ENCODE measurements at places on chromosomes 16 and 17.

DNA sequence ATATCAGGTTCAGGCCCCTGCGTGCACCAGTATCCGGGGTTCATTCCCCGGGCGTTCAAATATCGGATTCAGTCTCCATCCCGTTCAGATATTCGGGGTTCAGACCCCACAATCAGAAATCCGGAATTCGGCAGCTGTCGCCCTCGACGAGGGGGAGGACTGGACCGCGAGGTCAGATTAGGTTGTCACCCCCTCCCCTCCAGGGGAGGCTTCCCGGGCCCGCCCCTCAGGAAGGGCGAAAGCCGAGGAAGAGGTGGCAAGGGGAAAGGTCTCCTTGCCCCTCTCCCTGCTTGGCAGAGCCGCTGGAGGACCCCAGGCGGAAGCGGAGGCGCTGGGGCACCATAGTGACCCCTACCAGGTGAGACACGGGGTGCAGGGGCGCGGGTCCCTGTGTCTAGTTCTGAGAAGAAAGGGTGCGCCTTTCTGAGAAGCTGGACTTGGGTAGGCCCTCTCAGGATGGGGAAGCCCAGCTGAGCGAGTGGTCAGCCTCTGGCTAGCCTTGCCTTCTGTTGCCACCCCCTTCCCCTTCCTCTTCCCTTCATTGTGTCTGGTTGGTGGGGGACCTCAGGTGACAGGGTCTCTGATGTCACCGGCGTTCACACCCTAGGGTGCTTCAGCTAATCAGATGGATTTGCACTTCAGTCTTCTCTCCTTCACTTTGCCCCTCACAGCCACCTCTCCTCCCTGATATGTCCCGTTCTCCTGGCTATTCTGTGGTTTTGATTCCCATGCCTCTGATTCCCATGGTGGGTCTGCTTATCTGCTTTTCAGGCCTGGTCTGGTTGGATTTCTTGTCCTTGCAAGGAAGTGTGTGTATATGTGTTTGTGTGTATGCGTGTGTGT is 844 bp downstream of the TAOK2 start:
- no peak for DNase-seq

- no peak for DNase-seq
Measured at GRCh38 chr17:79339321-79339720, 264.7 kb downstream of the ENGASE start.

GRCh38 chr17:70855401-70856054 is 686.2 kb downstream of the KCNJ2 start:
- peak; percentile 20 for DNase-seq

GRCh38 chr17:17551361-17551760 is 40.1 kb downstream of the PEMT start:
- no peak for DNase-seq

GRCh38 chr17:79706931-79707850 is 23.6 kb upstream of the ENPP7 start:
- DNase-seq: no peak

- no peak for DNase-seq
Measured at GRCh38 chr17:57906910-57907309, 48.3 kb downstream of the CUEDC1 start.

- no peak for DNase-seq
Measured at GRCh38 chr17:79083191-79083971, 8.8 kb downstream of the ENGASE start.

DNA sequence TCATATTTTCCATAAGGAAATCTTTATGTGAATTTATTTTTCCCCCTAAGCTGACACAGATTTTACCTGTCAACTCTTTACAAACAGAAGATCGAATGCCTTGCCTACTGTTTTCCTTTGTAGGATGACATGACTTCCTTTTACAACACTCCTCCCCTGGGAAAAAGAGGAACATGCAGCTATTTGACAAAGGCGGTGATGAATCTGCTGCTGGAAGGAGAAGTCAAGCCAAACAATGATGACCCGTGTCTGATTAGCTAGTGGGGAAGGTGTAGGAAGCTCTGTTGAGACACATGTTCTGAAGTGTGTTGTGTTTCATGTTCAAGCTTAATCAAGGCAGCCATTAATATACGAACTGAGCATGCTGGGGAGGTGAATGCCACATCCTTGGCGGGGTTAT is 238.0 kb downstream of the PHKB start:
- no peak for DNase-seq

DNA sequence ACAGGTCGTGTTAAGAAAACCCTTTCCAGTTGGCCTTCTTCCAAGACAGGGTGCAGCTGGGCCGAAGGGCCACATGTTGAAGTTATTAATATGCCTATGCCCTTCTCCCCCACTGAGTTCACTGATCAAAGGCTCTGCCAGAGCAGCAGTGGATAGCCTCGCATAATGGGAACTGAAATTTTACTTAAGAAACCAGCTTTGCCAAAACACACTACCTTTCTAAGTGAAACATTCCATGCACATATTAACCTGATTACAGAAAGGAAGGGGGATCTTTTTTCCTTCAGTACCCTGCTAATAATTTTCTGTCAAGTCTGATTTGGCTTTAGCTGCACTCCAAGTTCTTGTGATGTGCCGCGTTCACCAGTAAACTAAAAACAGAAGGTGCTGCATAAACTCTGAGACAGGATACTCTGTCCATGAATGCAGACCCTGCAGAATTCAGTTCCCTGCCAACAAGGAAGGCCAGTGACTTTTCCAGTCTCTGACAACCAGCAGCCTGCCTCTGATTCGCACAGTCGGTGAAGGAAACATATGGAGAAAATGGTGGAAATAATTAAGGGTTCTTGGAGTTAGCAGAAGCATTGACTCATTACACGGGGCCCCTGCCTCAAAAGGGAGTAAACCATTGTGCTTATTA is 283.8 kb downstream of the ZFHX3 start:
- DNase-seq: no peak

DNA sequence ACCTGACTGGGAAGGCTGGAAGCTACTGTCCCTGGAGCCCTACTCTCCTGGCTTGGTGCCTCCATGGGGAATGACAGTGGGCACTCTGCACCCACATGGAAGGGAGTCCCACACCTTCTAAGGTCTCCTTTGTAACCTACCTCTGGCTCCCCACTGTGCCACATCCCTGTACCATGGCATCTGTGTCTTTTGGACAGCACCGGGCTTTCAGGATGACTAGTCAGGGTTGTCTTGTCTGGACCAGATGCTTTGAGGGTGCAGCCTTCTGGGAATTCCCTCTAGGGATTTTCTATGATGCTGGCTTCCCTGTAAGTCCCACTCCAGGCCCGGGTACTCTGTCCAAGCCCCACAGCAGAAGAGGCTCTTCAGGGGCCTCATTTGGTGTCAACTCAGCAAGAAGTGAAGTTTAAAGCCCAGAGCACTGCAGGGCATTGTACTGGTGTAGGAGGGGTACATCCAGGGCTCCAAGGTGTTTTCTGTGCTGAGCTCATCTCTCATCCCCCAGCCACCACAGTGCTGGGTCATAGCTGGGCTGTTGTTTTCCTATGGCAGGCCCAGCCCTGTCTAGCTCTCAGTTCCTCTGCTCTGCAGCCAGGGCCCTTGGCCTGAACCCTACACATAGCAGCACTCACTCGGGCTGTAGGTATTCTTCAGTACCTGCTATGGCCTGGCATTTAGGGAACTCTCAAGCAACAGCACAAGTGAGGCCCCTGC is 255.3 kb downstream of the CPPED1 start:
- DNase-seq: no peak

GRCh38 chr17:66667491-66668030 is 167.4 kb upstream of the CACNG5 start:
- no peak for DNase-seq

DNA sequence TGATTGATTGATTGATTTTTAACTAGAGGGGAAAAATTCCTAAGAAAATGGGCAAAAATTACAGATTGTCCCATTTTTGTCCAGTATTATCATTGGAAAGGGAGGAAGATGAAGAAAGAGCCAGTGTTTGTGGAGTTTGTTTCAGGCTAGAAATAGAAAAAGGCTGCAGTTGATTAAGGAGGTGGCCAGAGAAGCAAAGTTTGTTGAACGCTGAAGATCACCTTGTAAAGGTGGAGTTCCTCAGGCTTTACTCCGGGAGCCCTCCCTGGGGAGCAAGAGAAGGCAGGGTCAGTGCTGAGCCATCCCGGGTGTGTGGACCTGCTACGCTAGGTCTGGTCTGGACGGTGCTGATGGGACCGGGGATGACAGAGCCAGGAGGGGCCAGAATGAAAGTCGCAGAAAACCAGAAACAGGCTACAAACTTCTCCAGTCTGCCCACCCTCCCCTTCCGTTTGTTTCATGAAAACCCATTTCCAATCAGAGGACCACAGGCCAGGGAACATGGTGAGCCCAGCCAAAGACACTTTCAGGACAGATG is 222.6 kb upstream of the FOXF1 start:
- no peak for DNase-seq

- DNase-seq: no peak
Measured at GRCh38 chr17:194828-195602, 13.6 kb upstream of the DOC2B start.

GRCh38 chr17:36614933-36615332 is 13.6 kb downstream of the MRM1 start:
- DNase-seq: no peak

- no peak for DNase-seq
Measured at GRCh38 chr17:32187271-32187670, 45.0 kb downstream of the RHOT1 start.

- DNase-seq: peak; percentile 18
Measured at GRCh38 chr16:30731411-30731810, 16.8 kb upstream of the PHKG2 start.

GRCh38 chr17:16853661-16854320 is 118.1 kb downstream of the TNFRSF13B start:
- no peak for DNase-seq

DNA sequence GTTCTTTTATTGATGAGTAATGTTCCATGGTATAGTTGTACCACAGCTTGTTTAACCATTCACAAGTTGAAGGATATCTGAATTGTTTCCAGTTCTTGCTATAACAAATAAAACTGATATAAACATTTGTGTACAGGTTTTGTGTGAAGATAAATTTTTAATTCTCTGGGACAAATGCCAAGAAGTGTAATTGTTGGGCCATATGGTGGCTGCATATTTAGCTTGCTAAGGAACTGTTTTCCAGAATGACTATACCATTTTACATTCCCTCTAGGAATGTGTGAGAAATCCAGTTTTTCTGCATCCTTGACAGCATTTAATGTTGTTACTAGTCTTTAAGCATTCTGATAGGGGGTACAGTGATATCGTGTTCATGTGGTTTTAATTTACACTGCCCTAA is 368.5 kb downstream of the KIF2B start:
- DNase-seq: no peak

DNA sequence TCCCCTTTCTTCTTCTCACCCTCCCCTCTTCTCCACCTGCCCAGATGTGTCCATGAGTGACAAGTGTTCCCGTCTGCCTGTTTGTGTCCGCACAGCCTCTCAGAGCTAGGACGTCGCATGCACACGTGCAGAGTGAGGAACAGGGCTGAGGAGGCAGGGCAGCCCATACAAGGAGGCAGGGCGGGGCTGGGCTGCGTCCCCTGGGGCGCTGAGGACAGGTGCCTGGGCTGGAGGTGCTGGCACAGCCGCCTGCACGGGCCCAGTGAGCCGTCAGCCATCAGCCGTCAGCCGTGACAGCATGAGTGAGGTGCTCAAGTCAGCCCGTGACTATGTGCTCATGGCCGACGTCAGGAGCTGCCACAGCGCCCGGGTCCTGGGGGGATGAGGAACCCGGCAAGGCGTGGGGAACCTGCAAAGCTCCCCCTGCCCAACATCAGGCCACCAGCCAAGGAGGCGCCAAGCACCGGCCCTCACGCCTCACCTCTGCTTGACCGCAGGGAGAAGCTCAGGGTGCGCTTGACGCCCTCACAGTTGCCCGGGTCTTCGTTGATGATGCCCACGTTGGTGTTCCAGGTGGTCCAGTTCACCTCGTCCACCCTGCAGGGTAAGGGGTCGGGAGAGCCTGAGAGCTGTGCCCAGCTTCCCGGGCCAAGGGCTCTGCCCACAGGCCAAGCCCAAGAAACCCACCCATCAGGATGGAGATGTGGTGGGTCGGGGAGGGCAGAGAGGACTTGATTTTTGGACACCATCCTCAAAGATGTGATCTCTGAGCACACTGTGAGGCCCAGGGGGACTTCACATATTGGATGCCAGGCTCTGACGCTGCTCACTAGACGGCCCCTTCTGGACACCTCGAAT is 13.7 kb upstream of the TRPV3 start:
- DNase-seq: no peak

- no peak for DNase-seq
Measured at GRCh38 chr17:21149621-21150020, 22.9 kb downstream of the DHRS7B start.

DNA sequence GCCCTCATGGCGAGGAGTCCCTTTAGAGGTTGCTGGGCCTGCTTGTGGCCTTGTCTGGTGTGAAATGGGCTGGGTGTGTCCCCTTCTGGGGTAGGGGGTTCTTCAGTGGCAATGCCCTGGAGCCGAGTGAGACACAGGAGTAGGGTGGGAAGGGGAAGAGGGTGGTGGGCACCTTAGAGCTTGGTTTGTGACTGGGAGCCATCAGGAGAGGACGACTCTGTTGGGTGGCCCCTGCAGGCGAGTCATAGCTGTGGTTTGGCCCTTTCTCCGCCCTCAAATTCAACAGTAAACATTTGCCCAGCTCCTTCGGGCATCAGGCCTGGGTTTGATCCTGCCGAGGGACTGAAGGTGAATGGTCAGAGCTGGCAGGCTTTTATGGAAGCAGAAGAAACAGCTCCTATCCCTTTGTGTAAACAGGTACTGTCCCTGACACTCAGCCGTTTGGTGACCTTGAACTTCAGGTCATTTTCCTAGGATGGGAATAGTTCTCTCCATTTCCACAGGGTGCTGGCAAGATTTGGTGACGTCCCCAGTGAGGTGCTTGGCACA is 2.9 kb downstream of the E4F1 start:
- no peak for DNase-seq

- peak; percentile 9 for DNase-seq
Measured at GRCh38 chr16:59067205-59067604, 333.1 kb upstream of the GOT2 start.

- no peak for DNase-seq
Measured at GRCh38 chr17:43637563-43638323, 24.0 kb downstream of the MEOX1 start.

DNA sequence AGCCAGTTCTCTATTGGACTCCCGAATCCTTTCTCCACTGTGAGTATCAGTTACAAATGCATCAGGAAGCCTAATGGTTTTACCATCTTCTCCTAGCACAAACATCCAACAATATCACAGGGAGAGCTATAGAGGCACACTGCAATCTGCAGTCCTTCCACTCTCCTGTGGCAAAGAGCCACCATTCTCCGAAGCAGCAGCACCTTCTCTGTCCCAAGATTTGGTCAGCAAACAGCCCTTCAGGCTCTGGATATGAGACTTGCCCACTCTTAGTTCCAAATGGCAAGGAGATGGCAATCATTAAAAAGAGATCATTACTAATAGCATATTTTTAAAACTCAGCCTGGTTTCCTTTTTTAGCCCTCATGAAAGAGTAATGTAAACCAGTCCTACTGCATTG is 223.4 kb downstream of the HS3ST3A1 start:
- no peak for DNase-seq

GRCh38 chr16:78500659-78501270 is 401.3 kb downstream of the WWOX start:
- no peak for DNase-seq
